T-cell (primary cell): ENCODE measurements at places on chromosomes 5 and 9. TPM values are rescaled to one million over a fixed set of nuclear protein-coding genes. Genes with fewer than 3 reads are reported as not detected.

Gene IL13
- 1.9 TPM for total RNA-seq

DNA sequence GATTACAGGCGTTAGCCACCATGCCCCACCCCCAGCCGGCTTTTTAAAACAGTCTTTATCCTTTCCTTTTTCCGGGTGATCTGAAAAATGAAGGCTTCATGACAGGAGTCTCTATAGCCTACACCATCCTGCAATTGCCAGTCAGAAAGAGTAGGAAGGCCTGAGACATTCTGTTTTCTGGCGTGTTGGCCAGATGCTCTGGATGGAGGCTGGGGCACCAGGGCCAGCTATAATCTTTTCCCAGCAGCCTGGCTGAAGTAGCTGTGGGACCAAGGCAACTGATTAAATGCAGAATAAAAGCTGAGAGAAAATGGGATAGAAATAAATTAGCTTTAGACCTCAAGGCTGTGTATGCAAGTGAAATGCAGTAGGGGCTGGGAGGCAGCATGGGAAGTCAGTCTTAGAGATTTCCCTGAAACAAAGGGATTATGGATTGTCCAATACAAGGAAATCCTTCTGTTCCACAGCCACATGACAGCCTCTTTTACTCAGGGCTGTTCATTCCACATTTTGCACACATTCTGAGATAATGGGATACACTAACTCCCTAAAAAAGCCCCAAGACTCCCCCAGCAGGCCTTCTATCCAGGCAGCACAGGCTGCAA, 116.0 kb upstream of the LRRTM2 start:
- no peak for DNase-seq

DNA sequence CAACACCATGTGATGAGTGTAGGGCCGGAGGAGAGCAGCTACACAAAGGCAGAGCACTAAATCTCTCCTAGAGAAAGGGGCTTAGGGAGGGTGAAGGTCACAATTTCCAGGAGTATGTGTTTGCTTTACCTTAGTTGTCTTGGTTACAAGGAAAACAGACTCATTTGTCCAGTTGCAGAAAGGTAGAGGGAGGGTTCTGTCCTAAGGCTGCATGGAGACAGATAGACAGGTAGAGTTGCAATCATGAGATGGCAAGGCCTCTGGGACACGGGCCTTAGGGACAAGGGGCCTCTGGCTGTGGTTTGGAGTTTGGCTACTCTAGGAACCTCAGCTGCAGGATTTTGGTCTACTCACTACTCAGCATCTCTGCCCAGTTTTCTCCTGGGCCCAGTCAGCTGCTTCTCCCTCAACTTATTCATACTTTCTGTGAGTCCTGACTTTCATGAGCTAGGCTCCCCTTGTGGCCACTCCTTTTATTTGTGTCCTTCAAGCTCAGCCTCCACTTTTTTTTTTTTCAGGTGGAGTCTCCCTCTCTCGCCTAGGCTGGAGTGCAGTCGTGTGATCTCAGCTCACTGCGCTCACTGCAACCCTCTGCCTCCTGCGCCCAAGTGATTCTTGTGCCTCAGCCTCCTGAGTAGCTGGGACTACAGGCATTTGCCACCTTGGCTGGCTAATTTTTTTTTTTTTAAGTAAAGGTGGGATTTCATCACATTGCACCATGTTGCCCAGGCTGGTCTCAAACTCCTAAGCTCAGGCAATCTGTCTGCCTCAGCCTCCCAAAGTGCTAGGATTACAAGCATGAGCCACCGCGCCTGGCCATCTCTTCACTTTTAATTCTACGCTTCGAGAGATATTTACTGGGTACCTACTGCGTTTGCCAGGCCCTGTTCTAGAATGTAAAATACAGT, 76.6 kb downstream of the PTPDC1 start:
- no peak for DNase-seq

Gene PCDHB3
- total RNA-seq, result not detected

DNA sequence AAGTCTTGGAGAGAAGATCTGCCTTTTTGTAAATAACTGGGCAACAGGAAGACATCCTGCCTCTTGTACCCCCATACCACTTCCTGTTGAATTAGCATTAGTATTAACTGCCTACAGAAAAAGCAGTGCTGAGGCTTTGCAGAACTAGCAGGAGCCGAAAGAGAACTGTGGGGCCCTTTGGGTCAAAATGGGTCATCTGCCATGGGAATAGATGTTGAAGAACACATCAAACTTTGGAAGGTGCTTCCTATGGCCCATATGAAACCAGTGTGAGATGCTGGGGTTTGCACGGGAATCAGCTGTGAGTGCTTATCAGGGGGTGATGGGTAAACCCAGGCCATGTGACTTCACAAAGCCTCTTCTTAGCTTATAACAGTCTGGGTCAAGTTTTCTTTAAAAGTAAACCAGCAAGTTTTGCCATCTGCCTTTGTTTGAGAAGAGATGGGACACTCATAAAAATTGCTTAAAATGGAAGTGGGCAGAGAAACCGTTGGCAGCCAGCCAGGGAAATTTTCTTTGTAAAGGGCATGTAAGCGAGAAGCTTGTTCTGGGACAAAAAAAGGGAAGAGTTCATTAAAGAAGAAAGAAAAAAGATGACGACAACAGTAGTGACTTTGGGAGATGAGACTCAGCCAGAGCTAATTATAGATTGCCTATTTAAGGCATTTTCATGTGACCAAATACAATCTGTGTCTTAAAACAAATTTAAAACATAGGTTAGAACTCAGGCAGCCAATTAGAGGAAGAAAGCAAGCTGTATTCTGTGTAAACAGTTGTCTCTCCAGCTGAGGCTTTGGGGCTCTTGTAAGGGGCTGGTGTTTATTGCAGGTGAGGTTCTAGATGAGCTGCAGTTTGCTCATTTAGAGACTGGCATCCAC, 4.4 kb downstream of the SLC25A25 start:
- peak; percentile 23 for DNase-seq

DNA sequence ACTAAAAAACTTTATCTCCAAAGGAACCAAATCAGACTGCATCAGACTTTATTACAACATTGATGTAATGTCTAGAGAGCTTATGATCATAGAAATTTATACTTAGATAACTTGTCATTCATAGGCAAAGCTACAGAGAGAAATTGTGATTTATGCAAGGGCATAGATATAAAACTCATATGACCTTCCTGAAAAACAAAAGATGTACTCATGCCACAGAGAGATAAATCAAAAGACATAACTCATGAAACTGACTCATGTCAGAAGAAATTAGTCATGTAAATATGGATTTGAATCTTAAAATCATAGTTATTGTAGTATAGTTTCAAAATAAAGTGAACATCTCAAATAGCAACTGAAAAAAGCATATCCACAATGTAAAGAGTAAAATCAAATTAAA, 186.2 kb downstream of the GABBR2 start:
- DNase-seq, result no peak

DNA sequence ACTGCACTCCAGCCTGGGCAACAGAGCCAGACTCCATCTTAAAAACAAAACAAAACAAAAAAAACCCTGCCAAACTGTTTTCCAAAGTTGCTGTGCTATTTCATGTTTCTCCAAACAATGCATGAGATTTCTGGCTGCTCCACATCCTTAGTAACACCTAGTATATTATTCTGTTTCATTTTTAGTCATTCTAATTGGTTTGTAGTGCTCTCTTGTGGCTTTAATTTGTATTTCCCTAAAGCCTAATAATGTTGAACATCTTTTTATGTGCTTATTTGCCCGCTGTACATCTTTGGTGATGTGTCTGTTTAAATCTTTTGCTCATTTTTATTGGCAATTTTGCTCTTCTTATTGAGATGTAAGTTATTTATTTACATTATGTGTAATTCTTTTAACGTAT, 18.4 kb upstream of the TTC1 start:
- DNase-seq, result no peak

DNA sequence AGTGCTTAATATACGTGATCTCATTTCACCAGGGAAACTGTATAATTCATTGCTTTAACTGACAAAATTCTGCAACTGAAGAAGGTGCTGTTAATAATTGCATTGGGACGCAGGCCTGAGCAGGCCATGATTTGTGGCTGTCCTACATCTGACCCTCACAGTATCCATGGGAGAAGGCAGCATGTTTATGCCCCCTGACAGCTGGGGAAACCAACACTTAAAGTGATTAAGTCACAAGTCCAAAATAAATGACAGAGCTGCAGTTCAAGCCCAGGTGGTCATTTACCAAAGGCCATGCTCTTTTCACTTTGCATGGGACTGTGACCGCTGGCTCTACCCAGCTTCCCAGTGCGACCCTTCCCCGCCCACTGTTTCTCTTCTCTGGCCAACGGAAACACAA, 30.5 kb upstream of the KCNMB1 start:
- DNase-seq, result no peak

- no peak for DNase-seq
Measured at GRCh38 chr9:135975834-135976233, 14.7 kb upstream of the UBAC1 start.

GRCh38 chr5:93281980-93282772, 298.8 kb downstream of the NR2F1-AS1 start:
- no peak for DNase-seq

DNA sequence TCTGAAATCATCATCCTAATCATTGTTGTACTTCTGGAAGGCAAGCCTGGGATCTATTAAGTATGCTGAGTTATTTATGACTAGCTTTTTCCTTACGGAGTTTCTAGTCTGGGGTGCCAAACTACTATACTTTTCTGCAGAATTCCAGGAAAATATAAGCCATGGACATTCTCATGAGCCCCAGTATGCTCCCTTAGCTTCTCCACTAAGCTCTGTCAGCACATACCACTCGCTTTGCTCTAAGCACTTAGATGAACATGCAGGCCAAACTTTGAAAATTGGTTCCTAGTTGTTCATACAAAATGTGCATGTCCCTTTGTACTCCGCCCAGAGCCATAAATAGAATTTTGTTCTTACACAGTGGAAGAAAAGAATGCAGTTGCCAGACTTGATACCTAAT, 284.6 kb downstream of the ARRDC3 start:
- DNase-seq, result no peak

Gene SMIM33
- total RNA-seq, result 0.47 TPM

Gene LCN12
- 1.7 TPM for total RNA-seq

DNA sequence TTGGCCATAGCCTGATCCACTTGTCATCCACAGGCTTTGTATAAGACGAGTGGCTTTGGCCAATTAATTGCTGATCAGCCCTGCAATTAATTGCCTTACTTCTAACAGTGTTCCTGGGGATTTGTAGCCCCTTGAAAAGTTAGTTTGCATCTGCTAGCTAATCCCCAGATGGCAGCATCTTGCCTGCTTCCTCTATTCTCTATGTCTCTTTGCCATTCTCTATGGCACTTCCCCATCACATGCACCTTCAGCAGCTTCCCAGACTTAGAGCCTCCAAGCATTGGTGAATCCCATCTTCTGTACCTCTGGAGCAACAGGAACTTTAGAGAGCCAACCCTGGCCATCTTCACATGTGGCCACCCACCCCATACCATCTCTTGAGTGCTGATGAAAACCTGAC, 197.0 kb upstream of the DMAC1 start:
- DNase-seq, result no peak

Gene EGR1
- 7.7 TPM for total RNA-seq

- no peak for DNase-seq
Measured at GRCh38 chr5:136006761-136007251, 22.0 kb upstream of the TGFBI start.

DNA sequence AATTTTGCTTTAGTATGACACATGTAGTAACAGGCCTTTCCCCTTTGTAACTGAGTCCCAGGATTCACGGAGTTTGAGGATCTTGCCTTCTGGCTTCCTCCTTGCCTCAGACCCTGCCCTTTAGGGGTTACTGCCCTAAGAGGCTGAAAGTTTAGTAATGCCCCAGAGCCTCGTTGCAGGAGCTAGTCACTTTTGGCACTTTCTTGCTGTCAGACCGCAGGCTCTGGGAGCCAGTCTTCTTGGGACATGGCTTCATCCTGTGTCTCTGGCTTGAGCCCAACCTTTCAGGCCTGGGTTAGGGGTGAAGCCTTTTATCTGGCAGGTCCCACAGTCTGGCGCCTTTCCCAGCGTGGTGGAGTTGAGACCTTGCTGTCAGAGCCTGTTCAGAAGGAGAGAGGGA, 185.6 kb upstream of the DMRT1 start:
- DNase-seq, result no peak

Gene IL5
- 1.2 TPM for total RNA-seq

Gene TMED7
- 43.2 TPM for total RNA-seq

Gene ZNF454
- total RNA-seq, result 0.23 TPM

GRCh38 chr5:180642779-180643178, 6.6 kb downstream of the FLT4 start:
- no peak for DNase-seq

Gene SPINK6
- total RNA-seq, result not detected

GRCh38 chr9:123081824-123082223, 48.4 kb downstream of the GPR21 start:
- no peak for DNase-seq

DNA sequence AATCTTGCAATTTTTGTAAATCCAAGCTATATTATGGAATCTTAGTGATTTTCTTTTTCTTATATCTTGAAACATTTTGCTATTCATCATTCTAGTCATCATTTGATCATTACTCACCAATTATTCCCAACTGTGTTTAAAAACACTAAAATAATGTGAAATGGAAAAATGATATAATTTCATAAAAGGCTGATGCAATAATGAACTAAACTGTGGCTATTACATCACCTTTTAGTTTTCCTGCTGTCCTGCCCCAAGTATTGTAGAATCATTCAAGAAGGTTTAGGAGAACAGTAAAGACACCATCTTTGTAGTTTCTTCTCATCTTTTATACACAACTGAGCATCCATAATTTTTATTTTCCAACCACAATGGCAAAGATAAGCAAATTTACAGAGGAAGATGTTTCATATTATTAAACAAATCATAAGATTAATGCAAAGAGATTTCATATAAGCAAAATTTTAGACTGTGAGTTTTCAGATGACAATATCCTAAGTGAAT, 431.0 kb upstream of the SLC30A5 start:
- DNase-seq, result no peak

DNA sequence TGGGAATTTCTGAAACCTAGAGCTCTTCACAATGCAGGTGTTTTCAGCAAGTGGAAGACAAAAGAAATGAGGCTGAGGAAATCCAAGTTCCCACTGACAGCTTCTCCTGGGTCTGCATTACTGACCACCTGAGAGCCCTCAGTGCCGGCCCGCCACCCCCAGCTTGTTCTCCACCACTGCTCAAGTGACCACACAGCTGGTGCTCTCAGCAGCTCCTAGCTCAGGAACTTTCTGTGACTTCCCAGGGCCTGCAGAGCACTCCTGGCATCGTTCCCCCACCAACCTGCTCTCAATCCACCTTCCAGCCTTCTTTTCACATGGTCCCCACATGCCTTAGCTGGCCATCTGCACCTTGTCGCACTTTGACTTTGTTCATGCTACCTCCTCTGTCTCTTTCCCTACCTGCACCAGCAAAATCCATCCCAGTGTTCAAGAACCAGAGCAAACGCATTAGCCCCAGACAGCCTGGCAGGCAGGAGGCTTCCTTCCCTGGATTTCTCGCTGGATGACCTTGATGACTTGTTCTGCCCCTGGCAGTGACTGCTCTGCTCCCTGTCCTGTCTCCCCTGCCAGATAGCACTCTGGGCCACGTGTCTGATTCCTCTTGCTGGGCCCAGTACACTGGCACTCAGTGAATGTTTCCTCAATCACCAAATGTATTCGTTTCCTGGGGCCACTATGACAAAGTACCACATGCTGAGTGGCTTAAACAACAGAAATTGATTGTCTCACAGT, 35.1 kb upstream of the NANS start:
- DNase-seq, result no peak
